Activated CD4-positive, alpha-beta T cell treated with anti-CD3 and anti-CD28 coated beads for 1 hour (primary cell): ENCODE measurements at places on chromosomes 16 and 17.
A peak's percentile ranks its signal among the peaks of the same experiment; 100 is the strongest.

DNA sequence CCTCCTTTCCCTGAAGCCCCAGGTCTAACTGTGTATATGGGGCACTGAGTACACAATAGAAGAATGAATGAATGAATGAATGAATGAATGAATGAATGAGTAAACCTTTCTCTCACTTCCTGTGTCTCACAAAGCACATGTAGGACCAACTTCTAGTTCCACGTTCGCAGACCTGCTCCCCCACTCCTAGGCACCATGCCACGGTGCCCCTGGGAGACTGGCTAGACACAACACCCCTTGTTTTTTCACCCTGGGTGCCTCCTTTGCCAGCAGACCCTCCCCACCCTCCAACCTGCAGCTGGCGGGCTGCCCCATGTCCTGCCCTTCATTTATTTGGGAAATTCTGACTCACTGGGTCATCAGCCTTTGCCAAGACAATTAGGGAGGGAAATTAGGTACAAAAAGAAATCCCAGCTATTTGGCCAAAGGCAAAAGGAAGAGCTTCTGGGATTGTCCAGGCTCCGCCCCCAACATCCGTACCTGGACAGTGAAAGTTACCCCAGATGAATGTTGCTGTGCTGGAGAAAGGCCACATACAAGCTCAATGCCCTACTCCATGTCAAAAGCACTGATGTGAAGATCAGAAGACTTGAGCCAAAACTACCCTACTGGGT is 7.7 kb downstream of the CES1 start:
- no peak for DNase-seq

DNA sequence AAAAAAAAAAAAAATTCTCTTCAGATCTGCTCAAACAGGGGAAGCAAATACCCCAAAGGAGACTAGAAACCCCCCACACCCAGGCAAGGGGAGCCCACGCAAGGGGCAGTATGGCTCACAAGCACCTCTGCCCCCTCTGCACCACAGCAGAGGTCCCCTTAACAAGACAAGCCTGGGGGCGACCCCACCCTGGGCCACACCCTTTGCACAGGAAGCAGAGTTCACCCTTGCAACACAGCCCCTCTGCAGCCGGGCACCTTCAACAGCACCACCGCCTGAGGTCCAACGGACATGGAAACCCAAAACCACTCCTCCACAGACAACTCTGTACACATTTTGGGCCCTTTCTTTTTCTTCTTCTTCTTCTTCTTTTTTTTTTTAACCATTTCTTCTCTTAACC is 12.8 kb downstream of the AXIN1 start:
- DNase-seq: no peak

GRCh38 chr17:2070241-2071023 is 15.5 kb downstream of the HIC1 start:
- no peak for DNase-seq

GRCh38 chr16:77723108-77723514 is 797 bp downstream of the NUDT7 start:
- DNase-seq: no peak

DNA sequence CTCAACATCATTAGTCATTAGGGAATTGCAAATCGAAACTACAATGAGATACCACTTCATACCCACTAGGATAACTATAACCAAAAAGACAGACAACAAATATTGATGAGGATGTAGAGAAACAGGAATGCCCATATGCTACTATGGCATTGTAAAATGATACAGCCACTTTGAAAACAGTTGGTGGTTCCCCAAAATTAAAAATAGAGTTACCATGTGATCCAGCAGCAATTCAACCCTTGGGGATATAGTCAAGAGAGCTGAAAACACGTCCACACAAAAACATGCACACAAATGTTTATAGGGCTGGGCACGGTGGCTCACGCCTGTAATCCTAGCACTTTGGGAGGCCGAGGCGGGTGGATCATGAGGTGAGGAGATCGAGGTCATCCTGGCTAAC is 10.0 kb upstream of the PECAM1 start:
- no peak for DNase-seq

DNA sequence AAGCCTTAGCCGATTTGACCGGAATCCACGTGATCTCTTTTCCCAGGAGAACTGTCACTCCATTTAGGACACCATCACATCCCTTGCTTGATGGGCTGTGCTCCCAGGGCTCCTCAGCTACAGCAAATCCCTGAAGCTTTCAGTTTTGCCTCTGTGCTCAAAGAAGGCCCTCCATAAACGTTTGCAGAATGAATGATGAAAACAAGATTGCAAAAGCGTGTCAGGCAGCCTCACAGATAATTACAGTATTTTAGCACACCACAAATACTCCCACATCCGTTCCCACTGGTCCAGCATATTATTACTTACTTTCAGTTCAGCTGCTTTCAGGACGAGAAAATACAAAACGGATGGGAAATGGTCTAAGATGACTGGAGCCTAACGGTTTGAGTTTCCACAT is 84.6 kb downstream of the USP31 start:
- DNase-seq: no peak

DNA sequence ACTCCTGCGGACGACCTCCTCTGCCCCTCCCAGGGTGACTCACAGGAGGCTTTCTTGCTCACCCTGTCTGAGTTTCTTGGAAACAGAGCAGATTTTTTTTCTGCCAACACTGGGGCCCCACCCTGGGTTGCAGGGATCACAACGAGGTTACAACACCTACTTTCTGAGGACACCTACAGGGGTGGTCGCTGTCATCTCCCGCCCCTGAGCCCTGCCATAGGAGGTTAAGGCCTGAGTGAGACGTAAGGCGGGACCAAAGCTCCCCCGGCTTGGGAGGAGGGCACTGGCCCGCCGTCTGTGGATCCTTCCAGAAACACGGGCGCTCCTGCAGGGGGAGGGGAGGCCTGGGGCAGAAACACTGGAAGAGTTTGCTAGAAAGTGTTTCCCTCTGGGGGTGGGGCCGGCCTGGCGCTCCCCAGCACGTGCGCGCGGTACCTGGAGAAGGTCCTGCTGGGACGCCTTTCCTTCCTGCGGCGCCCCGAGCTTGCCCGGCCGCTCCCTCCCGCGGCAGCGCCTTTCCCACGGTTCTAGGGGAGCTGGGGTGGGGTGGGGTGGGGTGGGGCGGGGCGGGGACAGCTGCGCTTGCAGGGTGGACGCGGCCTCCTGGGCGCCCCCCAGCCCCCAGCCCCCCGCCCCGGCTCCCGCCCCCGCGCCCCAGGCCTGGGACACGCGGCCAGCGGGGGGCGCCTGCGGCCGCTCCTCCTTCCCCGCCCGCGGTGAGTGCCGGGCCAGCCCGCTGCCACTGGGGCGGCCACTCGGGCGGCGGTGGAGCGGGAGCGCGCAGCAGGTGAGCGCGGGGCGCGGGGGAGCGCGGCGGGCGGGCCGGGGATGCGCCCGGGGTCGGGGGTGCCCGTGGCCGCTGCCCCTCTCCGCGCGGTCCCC is 20.7 kb upstream of the ADCY7 start:
- DNase-seq: no peak

- peak; percentile 76 for DNase-seq
Observed at GRCh38 chr17:14302431-14303099, 1.7 kb downstream of the HS3ST3B1 start.

DNA sequence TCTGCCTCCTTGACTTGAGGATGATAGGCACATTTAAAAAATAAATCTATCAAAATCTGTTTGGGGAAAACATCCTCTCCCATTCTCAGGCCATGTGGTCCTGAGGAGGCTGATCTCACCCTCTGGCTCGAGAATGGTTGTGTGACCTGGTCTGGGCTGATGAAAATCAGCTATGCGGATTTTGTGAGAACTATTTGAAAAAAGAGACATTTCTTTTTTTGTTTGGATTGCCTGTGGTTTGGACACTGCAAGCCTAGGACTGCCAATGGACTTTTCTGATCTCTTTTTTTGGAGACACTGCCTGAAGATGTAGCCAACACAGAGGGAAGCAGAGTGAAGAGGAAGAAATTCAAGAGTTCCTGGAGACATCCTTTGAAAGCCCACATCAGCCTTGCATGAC is 145.9 kb downstream of the HS3ST3B1 start:
- DNase-seq: no peak
